ENCODE measurements at places on chromosomes 1 and 21. TPM values are rescaled to one million over a fixed set of nuclear protein-coding genes. Genes with fewer than 3 reads are reported as not detected.

Gene TSPAN2
- total RNA-seq: 2.8 TPM

Gene KCNJ9
- total RNA-seq: not detected

Gene RNU1-1
- total RNA-seq: 1,866 TPM

Gene LRIG2
- total RNA-seq: 13.9 TPM

Gene IKBKE
- total RNA-seq: 2.3 TPM

Gene LPGAT1
- total RNA-seq: 37.5 TPM

Gene SPRR2A
- not detected for total RNA-seq

Gene FCRL5
- total RNA-seq: not detected

Gene NBPF10
- total RNA-seq: 3.5 TPM

Gene GPR157
- total RNA-seq: 0.34 TPM

Gene RYR2
- 2.8 TPM for total RNA-seq

Gene SLC37A1
- total RNA-seq: 11.9 TPM

Gene DPT
- total RNA-seq: not detected

Gene LRRC41
- total RNA-seq: 79.1 TPM

Gene DIO1
- total RNA-seq: not detected
